ENCODE measurements at places on chromosomes 11 and 22.

DNA sequence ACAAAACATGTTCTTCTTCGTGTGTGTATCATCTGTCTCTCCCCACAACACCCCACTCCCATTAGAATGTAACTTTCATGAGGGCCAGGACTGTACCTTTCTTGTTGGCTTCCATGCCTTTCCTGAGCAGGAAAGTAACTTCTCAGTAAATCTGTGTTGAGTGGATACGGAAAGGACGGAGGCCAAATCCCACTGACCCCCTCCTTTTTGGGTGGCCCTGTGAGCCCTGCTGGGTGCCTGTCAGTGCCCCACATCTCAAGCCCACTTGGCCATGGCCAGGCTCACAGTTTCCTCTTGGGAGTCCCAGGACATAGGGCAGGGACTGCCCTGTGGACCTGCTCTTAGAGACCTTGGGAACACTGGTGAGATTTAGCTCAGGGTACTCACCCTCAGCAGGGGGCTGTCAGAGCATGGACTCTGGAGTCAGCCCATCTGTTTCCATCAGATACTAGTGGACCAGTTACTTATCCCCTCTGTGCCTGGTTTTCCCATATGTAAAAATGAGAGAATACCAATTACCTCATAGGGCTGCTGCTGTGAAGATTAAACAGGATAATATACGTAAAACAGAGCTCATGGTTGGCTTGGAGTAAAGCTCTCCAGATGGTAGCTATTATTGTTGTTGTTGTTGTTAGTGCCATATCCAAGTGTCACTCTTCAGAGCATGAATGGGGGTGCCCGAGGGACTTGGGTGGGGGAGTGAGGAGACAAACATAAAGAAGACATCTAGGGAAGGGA, 1.0 kb upstream of the C11orf96 start:
- DNase-seq: no peak

- DNase-seq: no peak
Measured at GRCh38 chr11:94330789-94331188, 26.4 kb downstream of the IZUMO1R start.

- DNase-seq: no peak
Measured at GRCh38 chr22:19832476-19833108, 22.1 kb downstream of the GNB1L start.

GRCh38 chr11:32381179-32381578, 54.2 kb downstream of the WT1 start:
- no peak for DNase-seq

DNA sequence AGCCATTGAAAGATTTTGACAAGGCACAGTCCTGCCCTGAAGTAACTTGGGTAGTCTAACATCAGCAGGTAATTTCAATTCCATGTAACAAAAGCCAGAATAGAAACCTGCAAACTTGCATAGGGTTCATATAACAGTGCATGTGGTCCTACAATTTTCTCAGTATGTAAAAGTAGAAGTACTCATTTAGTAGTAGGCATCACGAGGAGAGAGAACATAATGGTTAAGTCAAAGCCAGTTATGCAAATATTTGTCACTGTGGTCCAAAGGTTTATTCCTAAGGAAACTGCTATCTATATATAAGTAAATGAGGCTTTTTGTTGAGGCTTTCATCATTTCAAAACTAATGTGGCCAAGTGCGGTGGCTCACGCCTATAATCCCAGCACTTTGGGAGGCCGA, 10.1 kb downstream of the ATP5MG start:
- DNase-seq: no peak

DNA sequence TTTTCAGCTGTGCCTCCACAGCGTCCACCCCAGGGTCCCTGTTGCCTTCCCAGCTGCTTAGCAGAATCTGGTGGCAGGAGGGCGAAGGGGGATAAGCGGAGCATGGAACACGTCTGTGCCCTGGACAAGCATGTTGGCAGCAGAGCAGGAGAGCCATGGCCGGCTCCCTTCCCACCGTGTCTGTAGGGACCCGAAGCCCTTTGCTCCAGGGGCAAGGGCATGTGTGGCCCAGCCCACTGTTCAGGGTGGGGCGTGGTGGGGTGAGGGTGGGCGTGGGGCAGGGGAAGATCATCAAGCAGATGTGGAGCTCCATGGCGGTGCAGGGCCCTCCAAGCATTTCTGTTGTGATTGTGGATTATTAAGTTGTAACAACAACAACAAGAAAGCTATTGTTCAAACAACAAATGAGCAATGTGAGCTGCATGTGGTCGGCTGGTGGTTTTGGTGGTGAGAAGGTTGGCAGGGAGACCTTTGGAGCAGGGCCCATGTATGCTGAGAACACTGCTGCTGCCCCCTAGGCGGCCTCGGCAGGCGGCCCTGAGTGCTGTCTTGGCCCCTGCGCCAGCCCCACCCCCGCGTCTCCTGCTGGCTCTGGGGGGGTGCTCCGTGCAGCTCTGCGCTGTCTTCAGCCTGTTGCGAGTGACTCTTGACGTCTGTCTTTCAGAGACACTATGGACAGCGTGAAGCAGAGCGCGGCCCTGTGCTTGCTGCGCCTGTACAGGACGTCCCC, 50.9 kb downstream of the AP2A2 start:
- no peak for DNase-seq

- DNase-seq: no peak
Measured at GRCh38 chr22:48065892-48066291, 1303.4 kb downstream of the TBC1D22A start.

DNA sequence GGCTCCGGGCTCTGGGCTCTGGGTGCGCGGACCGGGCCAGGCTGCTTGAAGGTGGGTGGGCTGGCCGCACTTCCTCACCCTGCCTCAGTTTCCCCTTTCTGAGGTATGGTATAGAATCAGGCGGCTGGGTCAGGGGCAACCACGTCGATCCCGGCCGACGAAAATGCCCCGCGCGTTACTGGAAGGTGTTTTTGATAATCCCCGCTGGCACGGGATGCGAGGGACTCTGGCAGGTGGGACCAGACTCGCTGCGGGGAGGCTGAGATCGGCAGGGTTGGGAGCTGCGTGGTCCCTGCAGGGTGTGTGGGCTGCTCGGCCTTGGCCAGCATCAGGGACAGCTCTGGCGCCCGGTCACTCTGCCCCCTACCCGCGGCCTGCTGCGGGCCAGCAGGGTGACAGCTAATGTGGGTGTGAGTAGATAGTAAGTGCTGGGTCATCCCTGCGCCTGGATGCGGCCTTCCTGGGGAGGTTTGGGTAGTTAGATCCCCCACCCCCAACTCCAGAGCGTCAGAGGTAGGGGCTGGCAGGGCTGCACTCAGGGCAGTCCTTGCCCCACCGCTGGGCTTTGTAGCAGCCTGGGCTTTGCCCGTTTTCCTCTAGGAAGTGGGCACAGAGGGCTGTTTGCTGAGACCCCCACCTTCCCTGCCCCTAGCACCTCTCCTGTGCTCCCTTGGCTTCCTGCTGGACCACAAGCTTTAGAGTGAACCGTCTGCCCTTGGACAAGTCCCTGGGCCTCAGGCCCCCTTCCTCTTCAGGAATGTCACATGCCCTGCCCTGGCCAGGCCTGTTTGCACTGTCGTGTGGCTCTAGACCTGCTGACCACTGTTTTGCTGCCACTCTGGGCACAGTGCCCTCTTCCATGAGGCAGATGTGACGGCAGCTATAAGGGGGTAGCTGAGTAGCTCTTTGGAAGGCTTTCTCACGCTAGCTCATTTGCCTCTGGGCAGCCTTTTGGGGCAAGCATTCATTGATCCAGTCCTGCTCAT, 579 bp downstream of the TANGO2 start:
- DNase-seq: no peak

DNA sequence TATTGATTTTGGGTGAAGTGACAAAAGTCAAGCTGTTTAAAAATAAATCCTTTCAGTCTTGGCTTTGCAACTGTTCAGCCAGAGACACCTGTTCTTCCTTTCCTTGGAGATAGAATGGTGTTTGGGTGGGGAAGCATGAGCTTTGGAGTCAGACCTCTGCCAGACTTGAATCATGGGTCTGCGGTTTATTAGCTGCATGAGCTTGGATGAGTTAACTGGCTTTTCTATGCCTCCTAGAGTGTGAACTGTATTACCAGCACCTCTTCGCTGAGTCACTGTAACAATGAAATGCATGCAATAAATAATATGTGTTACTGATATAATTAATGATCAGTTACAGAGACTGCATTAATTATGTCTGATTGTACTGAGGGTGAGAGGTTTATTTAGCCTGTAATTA, 13.5 kb upstream of the MYEOV start:
- DNase-seq: no peak

DNA sequence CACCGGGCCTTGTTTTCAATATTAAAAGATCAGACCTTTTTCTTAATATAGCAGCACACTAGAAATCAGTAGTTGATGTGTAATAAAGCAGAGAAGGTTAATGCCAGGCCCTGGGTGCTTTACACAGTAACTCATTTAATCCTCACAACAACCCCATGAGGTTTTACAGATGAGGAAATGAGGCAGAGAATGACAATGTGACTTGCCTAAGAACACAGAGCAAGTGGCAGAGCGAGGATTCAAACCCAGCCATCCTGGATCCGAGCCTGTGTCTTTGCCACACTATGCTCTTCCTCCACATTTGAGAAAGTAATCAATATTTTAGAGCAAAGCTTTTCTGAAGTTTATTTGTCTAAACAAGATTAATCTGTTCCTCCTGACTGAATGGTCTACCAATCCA, 7.2 kb downstream of the JAML start:
- DNase-seq: no peak

GRCh38 chr11:126480015-126480409, 124.5 kb downstream of the ST3GAL4 start:
- DNase-seq: no peak

DNA sequence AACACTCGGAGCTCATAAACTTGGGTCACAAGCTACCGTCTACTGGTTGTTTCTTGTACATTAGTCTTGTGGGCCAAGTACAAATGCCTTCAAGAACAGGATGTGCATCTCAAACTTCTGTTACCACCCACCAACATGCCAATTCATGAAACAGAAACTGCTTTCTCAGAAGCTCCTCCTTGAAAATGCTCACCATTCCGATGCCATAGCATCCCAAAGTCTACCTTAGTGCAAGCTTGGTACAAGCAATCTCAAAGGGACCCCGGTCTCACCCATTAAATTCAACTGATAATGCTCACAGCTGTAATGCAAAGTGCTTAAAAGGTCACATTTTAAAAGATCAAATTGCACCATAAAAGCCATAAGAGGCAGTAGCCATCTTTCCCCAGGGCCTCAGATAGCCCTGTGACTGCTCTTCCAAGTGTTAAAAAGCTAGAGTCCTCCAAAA, 31.8 kb upstream of the CCDC34 start:
- DNase-seq: no peak

DNA sequence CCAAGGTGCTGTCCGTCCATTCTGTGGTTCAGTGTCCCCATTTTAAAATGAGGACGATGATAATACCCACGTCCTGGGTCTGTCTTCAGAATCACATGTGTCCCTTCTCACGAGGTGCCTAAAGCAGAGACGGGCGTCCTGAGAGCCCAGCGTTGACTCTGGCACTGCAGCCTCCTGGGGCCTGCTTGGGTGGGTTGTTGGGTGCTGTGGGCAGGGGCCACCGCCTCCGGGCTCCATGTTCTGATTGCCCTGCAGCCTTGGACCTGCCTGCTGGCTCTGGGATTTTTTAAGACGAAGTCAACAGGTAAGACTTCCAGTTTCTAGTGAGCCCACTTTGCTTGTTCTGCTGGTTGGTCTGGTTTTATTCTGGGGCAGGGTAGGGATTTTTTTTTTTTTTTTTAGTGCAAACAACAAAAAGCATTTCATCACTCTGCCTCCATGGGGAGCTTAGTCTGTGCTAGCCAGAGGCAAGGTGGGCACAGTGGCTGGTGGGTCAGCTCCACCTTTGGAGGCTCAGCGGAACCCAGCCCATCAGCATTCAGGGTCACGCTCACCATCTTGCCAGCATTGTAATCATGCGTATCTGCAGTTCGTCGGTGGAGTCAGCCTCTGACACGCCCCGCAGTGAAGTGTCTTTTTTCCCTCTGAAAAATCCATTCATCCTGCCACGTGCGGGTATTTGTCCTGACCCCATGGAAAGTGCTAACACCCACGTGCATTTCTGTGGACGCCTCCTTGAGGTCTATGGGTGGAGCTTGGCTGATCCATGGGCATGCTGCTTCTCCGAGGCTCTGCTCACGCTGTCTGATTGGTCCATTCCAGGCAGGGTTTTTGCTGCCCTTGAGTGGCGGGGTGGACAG, 28.3 kb downstream of the NADSYN1 start:
- DNase-seq: no peak

DNA sequence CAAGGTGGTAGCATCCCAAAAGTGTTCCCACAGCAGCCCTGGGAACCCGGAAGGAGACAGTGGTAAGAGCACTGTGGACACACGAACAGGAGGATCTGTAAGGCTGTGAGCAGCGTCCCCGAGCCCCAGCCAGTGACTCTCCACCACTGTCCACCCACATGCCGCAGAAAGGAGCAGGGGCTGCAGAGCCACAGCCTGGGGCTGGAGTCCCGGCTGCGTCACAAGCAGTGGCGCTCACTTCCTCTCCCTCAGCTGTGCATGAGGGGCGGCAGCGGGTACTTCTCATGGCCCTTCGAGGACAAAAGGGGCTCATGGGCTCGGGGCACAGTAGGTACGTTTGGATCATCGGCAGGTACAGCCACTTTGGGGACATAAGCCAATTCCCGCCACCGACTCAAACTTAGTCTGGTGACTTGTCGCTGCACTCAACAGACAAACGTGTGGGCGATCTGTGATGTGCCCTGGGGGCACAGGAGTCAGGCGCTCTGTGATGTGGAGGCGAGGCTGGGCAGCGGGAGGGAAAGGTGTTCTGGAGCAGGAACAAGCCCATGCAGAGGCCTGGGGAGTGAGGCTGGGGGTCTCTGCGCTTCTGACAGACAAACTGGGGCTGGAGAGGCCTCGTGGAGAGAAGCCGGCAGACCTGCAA, 68.5 kb downstream of the SCUBE1 start:
- DNase-seq: no peak

- DNase-seq: no peak
Measured at GRCh38 chr11:126310992-126311310, 7.1 kb downstream of the DCPS start.

GRCh38 chr11:78400116-78400515, 17.5 kb downstream of the GAB2 start:
- DNase-seq: no peak

- DNase-seq: no peak
Measured at GRCh38 chr11:65060913-65061408, 2.6 kb upstream of the NAALADL1 start.

DNA sequence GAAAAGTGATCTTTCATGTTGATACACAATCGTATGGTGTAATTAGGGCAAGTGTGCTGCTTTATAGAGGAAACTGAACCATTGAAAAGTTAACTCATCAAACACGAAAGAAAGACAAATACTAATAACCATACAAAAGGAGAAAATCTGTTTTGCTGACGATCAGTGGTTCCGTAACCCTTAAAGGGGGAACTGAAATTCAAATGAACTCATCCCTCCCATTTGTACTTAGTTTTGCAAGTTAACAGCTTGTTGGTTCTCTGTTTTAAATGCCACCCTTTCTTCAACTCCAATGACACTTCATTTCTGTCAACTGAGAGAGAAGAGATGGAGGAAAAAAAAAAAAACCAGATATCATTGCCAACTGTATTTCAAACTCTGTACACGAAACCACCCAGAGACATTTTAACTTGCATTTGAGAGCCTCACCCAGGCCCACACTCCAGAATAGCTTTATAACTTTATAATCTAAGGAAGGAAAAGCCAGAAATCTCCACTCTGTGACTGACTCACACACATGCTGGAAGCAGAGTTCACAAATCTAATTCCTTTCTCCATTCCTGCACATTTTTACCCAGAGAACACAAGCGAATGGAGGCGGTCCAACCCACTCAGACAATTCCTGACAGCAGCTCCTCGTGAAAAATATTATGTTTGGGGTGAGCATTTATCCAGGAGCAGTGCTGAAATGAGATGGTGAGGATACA, 17.4 kb upstream of the CSNK2A3 start:
- DNase-seq: no peak
